ENCODE measurements at places on chromosomes 1 and 21.
A peak's percentile ranks its signal among the peaks of the same experiment; 100 is the strongest.

GRCh38 chr1:40658751-40659648 is 6.5 kb downstream of the RIMS3 start:
- no peak for DNase-seq

- peak; percentile 18 for DNase-seq
These were observed 12.0 kb downstream of the MIIP start for GRCh38 chr1:12031039-12031980.

DNA sequence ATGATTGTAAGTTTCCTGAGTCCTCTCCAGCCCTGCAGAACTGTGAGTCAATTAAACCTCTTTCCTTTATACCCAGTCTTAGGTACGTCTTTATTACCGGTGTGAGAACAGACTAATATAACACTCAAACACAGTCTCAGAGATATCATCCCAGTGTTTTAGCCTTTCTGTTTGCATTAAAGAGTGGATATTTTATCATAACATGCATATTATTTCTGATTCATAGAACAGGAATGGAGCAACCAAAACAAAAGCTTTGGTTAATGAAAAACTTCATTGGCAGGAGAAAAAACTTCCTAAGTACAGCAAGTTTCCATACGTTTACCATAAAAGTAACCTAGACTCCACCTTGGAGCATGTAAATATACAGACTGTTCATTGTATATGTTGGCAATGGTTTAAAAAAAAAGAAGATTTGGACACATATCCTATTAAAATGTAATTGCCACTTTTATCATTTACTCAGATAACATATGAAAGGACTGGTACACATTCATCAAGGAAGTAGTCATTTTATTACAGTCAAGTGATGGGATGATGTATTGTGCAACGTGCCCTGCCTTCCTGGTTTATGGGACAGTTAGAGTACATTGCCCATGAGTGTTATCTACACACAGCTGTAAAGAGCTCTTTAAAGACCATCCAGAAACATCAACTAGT is 144.8 kb downstream of the ETS2 start:
- DNase-seq, result peak; percentile 61

DNA sequence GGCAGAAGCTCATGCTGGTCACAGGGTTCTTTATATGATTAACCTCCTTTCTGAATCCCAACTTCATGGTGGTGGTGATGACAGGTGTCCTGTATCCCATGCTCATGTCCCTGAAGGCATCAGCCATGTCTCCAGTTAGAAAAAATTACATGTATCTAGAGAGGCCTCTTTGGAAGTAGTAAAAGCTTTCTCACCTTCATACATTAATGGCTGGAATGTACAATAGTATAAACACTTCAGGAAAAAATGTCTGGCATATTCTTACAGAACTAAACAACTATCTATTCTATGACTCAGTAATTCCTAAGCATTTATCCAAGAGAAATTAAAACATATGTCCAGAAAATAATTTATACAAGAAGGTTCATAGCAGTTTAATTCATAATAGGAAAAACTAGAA is 34.0 kb downstream of the ADAM30 start:
- DNase-seq, result no peak

GRCh38 chr1:215482079-215482478 is 85.0 kb upstream of the KCTD3 start:
- DNase-seq, result peak; percentile 34

GRCh38 chr21:42755766-42756579 is 102.6 kb downstream of the PDE9A start:
- DNase-seq, result no peak

DNA sequence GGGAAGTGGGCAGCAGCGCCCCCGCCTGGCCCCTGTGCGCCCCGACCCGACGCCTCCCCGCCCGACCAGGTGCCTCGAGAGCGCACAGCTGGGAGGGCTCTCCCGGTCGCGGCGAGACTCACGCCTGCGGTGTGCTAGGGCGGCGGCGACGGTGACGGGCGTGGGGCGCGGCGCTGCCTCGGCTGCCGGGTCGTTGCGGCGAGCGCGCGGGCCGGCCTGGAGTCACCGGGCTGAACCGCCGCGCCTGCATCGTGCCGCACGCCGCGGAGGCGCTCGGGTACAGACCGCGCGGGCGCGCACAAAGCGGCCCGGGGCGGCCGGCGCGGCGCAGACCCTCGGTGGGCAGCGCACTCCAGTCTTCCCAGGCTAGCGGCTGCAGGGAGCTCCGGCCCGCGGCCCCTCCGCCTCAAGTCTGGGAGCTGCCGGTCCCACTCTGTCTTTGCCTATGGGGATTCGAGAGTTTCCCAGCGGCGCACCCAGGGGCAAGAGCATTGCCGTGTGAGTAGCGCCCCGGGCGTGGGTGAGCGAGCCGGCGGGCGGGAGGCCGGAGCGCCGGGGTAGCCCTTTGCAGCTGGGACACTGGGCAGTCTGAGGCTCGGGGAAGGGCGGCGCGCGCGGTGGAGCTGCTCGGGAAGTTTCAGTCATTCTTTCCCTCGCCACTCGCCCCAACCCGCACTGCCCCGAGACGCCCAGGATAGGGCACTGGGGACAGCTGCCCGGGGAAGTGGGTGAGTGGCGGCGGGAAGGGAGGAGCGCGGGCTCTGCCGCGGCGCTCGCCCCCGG is at the start of gene SLC35F3:
TSS of gene SLC35F3 (plus strand) at position 44 of the 783 bp plus-strand sequence.
- DNase-seq, result no peak

- DNase-seq, result peak; percentile 55
These were observed 24.2 kb upstream of the EYA3 start for GRCh38 chr1:28112388-28113241.

DNA sequence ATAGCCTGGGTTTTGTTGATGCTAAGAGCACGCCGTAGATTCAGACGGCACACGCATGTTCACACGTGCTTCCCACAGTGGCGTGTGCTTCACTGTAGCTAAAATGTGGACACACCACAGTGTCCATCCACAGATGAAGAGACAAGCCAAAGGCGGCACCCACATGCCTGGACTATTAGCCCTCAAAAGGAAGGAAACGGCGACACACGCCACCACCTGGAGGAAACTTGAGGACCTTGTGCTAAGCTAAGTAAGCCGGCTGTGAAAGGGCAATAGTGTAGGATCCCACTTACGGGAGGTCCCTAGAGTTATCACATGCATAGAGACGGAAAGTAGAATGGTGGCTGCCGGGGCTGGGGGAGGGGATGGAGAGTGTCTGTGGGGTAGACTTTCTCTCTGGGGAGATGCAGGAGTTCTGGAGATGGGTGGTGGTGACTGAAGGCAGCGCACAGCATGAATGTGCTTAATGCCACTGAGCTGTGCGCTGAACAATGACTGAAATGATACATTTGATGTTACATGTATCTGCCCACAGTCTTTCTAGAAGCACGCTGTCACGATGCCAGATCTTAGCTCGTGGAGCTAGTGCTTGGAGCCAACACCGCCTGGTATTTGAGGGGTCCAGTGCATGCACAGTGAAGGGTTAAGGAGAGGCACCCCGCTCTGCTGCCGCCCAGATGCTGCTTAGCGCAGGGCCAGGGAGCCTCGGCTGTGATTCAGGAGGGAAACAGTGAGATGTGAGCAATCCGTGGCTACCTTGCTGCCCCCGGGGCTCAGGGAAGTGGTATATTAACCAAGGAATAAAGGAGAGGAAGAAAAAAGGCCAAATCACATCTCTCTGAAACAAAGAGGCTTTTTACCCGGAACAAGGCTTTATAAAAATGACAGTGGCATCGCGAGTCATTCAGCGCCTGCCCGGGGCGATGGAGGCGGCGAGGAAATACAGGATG is 103.7 kb downstream of the PRDM16 start:
- no peak for DNase-seq

DNA sequence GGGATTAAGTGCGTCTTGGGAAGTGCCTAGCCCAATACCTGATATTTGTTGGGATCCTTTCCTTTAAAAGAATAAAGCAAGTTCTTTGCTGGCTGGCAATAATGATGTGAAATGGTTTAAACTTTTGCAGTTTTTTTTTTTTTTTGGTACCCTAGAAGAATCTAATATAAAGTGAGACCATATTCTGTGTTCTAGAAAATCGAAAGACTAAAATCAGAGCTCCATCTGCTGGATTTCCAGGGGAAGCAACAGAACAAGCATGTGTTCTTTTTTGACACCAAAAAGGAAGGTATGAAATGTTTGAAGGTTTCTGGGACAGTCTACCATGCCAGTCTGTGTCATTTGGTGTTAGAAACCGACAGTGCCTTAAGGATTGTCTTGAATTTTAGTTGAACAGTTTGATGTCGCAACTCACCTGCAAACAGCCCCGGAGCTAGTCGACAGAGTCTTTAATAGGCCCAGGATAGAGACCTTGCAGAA is 6.4 kb downstream of the UTP11 start:
- DNase-seq, result no peak

GRCh38 chr1:175217721-175218531 is 25.4 kb upstream of the KIAA0040 start:
- no peak for DNase-seq

GRCh38 chr1:225846331-225847310 is 35.6 kb downstream of the TMEM63A start:
- DNase-seq, result no peak

DNA sequence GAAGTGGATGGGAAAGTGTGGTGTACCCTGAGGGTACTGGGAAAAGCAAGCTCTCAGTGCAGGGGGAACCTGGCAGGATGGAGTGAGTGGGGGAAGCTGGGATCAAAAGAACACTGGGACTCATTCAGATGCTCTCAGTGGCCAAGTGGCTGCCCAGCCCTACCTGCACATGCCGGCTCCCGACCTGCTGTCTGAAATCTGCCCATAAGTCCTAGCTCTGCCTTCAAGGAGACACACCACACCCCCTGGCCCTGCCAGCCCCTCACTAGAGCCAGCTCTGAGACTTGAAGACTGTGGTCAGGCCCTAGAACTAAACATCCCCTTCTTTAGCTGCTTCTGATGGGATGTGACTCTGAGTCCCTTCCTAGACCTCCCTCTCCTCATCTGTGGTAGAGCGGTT is 2.2 kb downstream of the TMEM54 start:
- DNase-seq, result no peak

- peak; percentile 21 for DNase-seq
These were observed 382.8 kb downstream of the AMY1C start for GRCh38 chr1:104132382-104132973.

Measured in bronchial epithelial cell (primary cell).